Mesothelial cell of epicardium (in vitro differentiated cells): ENCODE measurements at places on chromosomes 2 and 18. TPM values are rescaled to one million over a fixed set of nuclear protein-coding genes. Genes with fewer than 3 reads are reported as not detected.
A peak's percentile ranks its signal among the peaks of the same experiment; 100 is the strongest.

- H3K4me1 ChIP-seq, result peaks cover 9% of the 10 kb centered on the region
- no peak overlapping the region for H3K4me3 ChIP-seq
- DNase-seq, result no peak
- H3K36me3 ChIP-seq, result peaks cover 2% of the 10 kb centered on the region
- H3K27me3 ChIP-seq, result no peaks in the 10 kb centered on the region
- no peak overlapping the region for H3K27ac ChIP-seq
These were observed 32.2 kb downstream of the DOK6 start for GRCh38 chr18:69432847-69433246.

RGPD8 gene
- total RNA-seq, result 12.8 to 14.6 TPM (median 13.7 TPM) in 3 replicates

DSEL gene
- total RNA-seq, result 6.3 to 6.5 TPM (median 6.4 TPM) in 3 replicates

DNA sequence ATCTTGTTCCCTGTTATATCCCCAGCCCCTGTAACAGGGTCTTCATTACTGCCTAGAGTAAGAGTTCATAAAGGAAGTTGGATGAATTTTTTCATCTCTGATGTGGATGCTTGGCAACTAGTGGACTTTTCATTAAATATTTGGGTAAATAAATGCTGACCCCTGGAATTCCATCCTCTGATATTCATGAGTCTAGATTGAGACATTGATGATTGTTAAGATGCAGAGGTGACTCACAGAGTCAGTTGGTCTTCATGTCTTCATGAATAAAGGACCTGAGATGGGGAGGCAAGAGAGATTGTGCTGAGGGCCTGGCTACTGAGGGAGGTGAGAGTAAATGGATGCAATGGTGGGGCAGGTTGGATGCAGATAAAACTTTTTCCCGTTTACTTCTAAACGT is 132.7 kb upstream of the NT5C1B start:
- H3K27me3 ChIP-seq, result no peaks in the 10 kb centered on the region
- H3K36me3 ChIP-seq, result no peaks in the 10 kb centered on the region
- H3K27ac ChIP-seq, result no peak overlapping the region
- DNase-seq, result no peak
- peaks cover 1% of the 10 kb centered on the region for H3K4me1 ChIP-seq
- no peak overlapping the region for H3K4me3 ChIP-seq

- H3K4me3 ChIP-seq, result no peak overlapping the region
- H3K36me3 ChIP-seq, result peaks cover 4% of the 10 kb centered on the region
- no peaks in the 10 kb centered on the region for H3K27me3 ChIP-seq
- no peak for DNase-seq
These were observed 88.4 kb downstream of the CTIF start for GRCh38 chr18:48627216-48627615.

DNA sequence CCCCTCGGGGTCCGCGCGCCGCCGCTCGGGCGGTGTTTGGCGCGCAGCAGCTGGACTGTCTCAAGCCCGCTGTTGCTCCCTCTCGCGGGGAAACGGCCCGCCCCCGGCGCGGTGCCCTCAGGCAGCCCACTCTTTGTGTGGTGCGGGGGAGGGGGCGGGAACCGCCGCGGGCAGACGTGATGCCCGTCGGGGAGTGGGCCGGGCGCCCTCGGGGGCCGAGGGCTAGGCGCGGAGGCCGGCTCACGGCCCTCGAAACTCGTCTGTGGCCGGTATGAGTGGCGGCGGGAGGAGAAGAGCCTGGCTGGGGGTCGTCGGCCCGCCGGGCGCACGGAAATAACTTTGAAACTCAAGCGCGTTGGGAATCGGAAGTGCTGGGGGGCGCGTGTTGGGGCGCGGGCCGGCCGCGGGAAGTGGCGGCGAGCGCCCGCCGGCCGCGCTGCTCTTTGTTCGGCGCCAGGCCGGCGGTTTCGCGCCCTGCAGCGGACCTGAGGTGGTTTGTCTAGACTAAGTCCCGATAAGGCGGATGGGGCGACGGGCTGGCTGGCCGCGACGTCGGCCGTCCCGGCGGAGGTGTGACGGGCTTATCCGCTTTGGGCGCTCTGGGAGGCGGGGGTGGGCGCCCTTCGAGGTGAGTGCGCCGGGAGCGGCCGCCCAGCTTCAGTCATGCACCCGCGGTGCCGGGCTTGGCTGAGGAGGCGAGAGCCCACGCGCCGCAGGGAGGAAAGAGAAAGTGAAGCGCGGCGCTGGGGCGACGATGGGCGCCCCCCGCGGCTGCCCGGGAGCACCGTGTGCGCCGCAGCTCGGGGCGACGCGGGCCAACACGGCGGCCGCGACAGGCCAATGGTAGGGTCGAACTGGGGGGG is 679 bp downstream of the PTMA start:
- peaks cover 1% of the 10 kb centered on the region for H3K27me3 ChIP-seq
- peaks cover 30% of the 10 kb centered on the region for H3K4me1 ChIP-seq
- H3K4me3 ChIP-seq, result peak overlapping the region; percentile 99
- H3K36me3 ChIP-seq, result peaks cover 17% of the 10 kb centered on the region
- peak; percentile 66 for DNase-seq

- peaks cover 30% of the 10 kb centered on the region for H3K36me3 ChIP-seq
- DNase-seq, result no peak
- H3K4me3 ChIP-seq, result no peak overlapping the region
- H3K27ac ChIP-seq, result no peak overlapping the region
These were observed 124.8 kb upstream of the EML6 start for GRCh38 chr2:54598347-54599325.

SLC23A3 gene
- 1.6 to 2.6 TPM (median 1.7 TPM) in 3 replicates for total RNA-seq

TFPI gene
- total RNA-seq, result 80.0 to 89.7 TPM (median 87.9 TPM) in 3 replicates

STARD6 gene
- total RNA-seq, result not detected in 3 replicates

SKA1 gene
- total RNA-seq, result 5.0 to 5.9 TPM (median 5.5 TPM) in 3 replicates

MBOAT2 gene
- 51.4 to 54.2 TPM (median 53.0 TPM) in 3 replicates for total RNA-seq
